ENCODE measurements at places on chromosomes 4 and X.

- no peak for DNase-seq
These were observed 5.7 kb downstream of the TCEANC start for GRCh38 chrX:13658602-13659001.

DNA sequence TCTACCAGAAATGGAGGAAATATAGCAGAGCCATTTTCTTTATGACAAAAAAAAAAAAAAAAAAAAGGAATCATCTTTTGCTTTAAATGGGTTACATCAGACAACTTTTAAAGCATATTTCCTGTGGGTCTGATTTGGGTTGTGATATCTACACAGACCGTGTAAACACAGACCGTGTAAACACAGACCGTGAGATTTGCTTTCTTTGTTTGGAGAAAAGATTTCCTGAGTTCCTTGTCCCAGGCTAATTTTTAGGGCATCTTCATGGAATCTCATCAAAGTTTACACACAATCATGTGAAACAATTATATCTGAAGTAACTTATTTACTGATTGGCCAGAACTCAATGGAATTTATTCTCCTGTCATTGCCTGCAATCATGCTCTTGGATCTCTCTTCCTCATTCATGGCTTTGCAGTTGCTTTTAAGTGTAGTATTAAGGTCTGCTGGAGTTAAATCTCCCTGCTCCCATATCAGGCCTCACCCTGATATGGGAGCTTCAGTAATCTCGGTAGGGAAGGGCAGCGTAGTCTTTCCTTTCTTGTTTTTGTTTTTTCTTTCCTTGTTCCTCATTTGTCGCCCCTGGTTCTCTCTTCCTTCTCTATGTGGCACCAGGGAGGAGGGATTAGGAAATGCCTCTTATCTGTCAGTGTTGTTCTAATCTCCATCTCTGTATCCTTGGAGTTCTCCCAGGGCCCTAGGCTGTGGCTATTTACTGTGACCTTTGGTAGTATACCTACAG is 248.6 kb upstream of the JADE1 start:
- DNase-seq, result no peak

- no peak for DNase-seq
These were observed 24.2 kb downstream of the NKX1-1 start for GRCh38 chr4:1381944-1382541.

DNA sequence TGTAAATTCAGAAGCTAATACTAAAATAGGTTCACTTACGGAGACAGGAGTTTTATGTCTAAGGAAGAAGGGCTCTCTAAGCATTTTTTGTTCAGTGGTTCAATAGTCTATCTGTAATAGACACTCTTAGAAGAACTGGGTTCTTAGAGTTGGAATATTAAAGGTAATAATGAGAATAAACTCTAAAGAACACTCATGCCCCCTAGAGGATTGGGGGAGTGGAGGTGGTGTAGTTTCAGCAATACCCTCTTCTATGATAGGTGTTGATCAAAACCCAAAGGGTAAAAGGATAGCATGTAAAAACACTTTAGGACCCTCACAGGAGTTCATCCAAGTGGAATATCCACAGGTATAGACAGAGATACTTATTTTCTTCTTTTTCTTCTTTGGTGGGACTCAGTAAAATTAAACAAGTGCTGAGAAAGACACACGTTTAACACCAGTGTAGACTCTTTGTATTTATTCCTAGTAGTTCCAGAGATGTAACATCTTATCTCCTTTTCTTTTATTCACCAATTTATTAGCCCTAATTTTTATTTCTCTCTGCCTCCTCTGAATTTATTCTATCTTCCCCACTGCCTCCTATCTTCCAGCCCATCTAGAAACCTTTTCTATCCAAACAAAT is 25.7 kb upstream of the MND1 start:
- DNase-seq, result peak; percentile 12

GRCh38 chr4:186831574-186831973 is 107.9 kb upstream of the FAT1 start:
- no peak for DNase-seq

DNA sequence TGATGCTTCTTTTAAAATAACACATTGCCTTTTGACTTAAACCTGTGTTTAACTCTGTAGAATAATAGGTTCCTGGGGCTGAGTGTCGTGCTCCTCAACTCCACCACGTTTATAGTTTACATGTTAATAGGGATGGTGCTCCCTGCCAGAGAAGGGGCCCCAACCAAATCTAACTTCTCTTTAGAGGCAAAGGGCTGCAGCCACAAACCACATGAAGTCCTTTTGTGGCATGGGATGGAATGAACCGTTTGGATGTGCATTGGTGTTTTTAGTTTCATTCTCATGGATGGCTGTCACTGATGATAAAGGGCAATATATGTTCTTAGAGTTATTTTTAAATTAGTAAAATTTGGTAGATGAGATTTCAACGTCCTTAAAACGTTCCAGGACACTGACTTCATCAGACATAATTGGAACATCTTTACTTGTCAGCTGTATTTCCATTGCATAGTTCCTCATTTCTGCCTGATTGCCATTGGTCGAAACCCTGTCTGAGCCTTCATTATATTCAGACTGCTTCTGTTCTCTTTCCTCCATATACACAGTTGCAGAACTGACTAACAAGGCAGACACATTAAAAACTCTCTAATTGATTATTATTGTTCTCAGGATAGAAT is 60.4 kb upstream of the HPF1 start:
- no peak for DNase-seq

DNA sequence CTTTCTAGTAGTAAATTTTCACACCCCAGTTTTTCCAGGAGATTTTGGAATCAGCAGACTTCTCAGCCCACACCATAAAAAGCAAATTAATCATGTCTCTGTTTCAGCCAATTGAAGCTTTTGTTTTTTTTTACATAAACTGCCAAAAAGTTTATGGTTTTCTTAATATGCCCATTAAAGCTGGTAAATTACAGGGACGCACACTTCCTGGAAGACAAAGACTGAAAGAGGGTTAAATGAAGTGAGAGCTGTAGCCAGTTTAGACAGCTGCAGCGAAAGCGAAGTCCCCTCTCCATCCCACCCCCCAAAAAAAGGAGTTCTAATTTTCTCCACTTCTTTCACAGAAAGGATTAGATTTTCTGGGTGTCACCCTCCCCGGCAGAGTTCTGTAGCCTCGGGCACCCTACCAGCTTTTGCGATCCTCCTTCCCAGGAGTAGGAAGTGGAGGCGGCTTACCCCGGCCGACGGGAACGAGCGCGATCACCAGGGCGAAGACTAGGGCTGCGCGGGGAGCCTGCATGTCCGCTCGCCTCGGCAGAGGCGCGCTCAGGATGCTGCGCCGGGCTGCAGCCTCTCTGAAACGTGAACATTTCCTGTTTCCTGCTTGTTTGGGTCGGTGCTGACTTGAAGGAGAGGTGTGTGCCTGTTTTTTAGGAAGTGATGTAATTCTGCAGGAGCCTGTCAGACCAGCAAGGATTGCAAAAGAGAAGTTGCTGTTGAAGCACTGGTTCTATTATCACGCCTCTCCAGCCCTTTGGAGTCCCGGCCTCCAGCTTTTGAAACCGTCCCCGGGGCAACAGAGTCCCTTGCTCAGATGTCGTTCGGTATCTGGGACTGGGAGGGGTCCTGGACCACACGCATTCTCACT is at the start of gene TMEM154:
Gene TMEM154, minus strand, starts transcription at position 584 of the 868 bp plus-strand sequence. Its CDS starts 64 bp downstream, at position 520.
- peak; percentile 40 for DNase-seq

- no peak for DNase-seq
These were observed 210.3 kb upstream of the EPHA5 start for GRCh38 chr4:65880594-65880993.

DNA sequence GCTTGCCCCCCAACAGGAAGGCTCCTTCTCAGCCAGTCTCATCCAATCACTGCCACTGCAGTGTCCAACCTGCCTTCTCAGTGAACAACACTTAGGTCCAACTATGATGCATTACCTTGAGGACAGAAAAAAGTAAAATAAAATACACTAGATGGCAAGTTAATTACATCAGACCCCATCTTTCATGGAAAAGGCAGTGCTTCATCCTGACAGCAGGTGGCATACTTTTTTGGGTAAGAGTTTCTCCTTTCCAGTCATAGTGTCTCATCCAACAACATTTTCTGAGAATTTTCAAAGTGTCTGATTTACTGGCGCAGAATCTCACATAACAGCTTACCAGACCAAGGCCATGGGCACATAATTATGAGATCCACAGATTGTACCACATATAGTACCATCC is 1742.8 kb downstream of the PCDH7 start:
- no peak for DNase-seq

- no peak for DNase-seq
These were observed 24.4 kb upstream of the PDE6B start for GRCh38 chr4:600850-601515.

DNA sequence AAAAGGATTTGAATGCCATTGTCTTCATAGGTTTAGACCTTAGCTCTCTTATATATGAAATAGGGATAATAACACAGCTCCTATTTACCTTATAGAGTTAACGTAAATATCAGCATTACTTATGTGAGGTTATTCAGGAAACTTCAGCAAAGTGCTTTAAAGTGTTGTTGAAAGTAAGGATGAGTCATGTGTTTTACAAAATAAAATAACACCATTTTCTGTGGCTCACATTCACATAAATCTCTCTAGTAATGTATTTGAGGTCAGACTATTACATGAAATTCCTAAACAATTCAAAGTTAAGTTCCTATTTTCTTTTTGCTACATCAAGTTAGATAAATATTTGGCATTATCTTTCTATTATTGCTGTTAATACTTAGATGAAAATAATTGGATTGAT is 2.9 kb downstream of the GNRHR start:
- DNase-seq, result no peak

DNA sequence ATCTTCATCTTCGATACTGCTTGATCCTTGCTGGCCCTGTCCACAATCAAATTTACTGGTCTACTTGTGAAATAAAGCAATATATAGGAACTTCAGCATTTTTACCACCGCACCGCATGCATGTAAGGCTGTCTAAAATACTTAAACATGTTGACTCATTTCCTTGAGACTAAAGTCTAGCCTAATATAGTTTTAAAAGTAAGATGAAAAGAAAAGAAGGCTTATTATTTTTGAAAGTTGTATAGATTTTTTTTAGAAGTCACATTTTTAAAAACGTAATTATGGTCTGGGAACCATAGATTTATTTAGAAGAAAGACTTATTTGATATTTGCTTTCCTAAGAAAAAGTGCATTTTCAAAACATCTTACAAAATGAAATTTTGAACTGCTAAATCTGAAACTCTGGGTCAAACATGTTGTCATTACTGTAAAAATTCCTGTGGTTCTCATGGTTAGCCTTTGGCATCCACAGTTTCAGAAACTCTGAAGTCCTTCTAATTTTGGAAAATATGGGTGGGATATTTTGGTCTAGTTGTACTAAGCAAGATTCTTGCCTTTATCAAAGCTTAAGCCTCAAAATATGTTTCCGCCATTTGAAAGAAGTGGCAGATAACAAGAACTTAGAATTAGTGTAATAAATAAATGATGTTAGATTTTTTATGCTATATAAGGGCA is 423.5 kb upstream of the CTSO start:
- no peak for DNase-seq

DNA sequence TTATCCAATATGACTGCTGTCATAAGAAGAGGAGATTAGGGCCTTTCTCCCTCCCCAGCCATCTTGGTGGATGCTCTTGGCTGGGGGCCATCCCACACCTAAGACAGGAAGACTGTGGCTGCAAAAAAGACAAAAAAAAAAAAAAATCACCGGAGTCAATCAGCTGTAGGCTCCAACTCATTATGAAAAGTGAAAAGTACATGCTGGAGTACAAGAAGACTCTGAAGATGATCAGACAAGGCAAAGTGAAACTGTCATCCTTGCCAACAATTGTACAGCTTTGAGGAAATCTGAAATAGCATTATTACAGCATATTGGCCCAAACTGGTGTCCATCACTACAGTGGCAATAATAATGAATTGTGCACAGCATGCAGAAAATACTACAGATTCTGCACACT is 5.2 kb downstream of the EGFL6 start:
- no peak for DNase-seq

GRCh38 chr4:90357117-90357710 is 230.0 kb downstream of the CCSER1 start:
- peak; percentile 5 for DNase-seq

DNA sequence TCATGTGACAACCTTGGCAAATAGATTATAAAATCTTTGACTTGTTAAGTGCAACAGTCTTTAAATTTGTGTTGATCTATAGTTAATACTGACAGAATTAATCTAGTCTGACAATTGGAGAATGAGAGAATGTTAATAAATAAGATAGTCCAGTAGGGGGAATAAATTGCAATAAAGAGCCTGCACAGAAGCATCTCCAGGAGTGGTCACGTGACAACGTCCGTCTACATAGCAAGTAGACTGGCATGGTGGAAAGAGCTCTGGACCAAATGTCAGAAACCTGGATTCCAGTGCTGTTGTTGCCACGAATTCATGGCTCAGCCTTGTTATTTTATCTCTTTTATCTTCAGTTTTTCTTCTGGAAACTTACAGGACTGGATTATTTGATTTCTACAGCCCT is 436.5 kb downstream of the RAB28 start:
- no peak for DNase-seq

- DNase-seq, result peak; percentile 60
These were observed 59.3 kb downstream of the MAML3 start for GRCh38 chr4:140094438-140095420.

DNA sequence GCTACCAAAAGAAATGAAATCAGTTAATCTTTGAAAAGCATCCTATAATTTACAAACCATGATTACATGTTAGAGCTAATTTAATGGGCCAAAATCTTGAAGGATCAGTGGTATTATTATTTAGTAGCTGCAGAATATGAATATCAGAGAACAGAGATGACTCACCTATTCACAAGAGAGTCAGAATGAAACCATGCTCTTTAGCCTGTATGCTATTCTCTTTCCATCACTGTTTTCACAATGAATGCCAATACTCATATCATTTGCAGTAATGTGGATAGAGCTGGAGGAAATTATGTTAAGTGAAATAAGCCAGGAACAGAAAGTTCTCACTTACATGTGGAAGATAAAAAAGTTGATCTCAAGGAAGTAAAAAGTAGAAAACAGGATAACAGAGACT is 414.1 kb downstream of the CENPC start:
- DNase-seq, result no peak

DNA sequence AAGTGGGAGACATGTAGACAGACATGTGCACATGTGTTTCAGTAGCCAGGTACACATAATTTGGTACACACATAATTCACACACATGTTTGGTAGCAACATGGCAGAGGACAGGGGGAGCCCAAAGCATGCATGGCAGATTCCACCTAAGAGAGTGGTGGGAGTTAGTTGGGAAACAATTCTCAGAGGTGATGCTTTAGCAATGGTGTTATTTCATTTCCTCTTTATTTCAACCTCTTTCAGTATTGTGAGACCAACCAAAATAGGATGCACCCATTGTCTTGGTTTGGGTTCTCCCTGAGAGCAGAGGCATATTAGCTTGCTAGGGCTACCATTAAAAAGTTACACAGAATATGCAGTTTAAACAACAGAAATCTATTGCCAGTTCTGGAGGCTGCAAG is 92.2 kb upstream of the ANXA3 start:
- DNase-seq, result no peak

- no peak for DNase-seq
These were observed 222.2 kb downstream of the MID1 start for GRCh38 chrX:10398215-10398614.

DNA sequence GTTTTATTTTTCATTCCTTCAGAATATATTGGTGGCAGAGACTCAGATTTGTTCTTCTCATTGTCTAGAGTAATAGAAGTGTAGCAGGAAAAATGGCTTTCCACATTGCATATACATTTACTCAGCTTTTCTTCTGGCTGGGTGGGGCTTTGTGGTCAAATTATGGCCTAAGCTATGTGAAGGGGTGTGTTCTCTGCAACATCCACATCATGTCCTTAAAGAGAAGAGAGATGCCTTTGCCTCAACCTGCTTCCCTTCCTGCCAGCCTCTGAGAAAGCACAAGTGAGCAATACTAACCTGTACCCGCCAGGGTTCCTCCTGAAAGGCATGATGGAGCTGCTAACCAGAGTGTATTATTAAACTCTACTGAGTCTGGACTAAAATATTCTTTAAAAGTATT is 695.6 kb upstream of the FAM241A start:
- DNase-seq, result no peak
